Activated CD8-positive, alpha-beta memory T cell treated with anti-CD3 and anti-CD28 coated beads for 1 hour (primary cell): ENCODE measurements at places on chromosomes 4 and X.

- DNase-seq, result no peak
These were observed 39.4 kb downstream of the ERVMER34-1 start for GRCh38 chr4:52711834-52712250.

DNA sequence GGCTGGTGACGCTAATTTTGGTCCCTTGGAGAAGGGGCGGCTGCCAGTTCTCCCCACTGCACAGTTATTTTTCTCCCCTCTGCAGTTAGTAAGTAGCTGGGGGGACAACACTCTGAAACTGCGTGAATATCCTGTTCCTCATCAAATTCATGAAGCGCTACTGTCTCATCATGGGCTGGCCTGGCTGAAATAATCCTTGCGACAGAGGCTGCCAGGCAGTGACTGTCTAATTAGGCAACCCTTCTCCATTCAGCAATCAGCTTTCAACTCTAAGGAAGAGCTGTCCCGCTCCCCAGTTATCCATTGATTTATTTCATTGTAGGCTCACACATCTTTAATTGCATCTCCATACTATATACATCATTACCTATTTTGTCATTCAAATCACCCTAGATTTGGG lies 8.2 kb downstream of the SH3TC1 start:
- no peak for DNase-seq

GRCh38 chr4:182325397-182325796 lies 82.2 kb downstream of the TENM3 start:
- no peak for DNase-seq

- no peak for DNase-seq
These were observed 250.4 kb upstream of the JADE1 start for GRCh38 chr4:128558896-128559679.

GRCh38 chr4:48331577-48332330 lies 9.6 kb upstream of the SLAIN2 start:
- DNase-seq, result no peak

- DNase-seq, result no peak
These were observed 178.8 kb downstream of the DCLK2 start for GRCh38 chr4:150256841-150257730.

DNA sequence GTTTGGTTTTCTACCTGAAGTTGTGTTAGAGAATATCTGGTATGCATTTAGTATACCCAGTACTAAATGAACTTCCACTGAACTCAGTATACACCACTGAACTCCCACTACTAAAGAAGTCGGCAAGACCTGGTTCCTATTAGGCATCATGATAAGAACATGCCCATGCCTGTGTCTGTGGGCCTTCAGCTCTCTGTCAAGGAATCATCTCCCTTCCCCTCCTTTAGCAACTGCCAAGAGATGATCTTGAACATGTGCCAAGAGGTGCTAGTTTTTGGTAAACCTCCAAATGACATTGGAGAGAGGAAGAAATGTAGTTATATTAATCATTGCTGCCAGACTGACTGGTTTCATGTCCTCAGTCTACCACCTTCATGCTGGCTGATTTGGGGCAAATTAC lies 113.2 kb downstream of the ATP10D start:
- DNase-seq, result no peak

DNA sequence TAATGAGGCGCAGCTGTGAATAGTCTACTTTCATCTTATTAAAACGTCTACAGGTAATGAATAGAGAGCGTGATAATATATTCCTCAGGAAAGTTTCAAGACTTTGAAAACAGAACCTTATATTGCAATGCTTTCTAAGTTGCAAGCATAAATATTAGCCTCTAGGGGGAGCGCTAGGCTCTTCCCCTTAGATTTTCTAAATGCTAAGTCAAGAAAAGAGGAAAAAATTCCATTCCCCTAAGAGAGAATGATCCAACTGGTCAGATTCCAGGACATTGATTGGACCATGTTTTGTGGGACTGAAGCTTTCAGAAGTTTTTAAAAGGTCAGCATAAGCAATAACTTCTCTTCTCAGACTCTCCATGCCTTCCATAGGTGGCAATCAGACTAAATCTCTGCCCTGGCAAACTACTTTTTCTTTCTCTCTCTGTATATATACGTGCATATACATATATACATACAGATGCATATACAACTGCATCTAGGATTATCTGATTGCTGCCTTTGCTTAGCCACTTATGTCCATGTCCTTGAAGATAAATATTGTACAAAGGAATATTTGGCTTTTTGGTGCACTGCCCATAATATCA lies 492.9 kb downstream of the INPP4B start:
- no peak for DNase-seq

GRCh38 chr4:42600578-42600977 lies 56.3 kb downstream of the ATP8A1 start:
- no peak for DNase-seq
